ENCODE measurements at places on chromosomes 1 and 21. TPM values are rescaled to one million over a fixed set of nuclear protein-coding genes. Genes with fewer than 3 reads are reported as not detected.

LCE1F gene
- not detected for total RNA-seq

UAP1 gene
- total RNA-seq, result 228 TPM

ASTN1 gene
- not detected for total RNA-seq

KANK4 gene
- not detected for total RNA-seq

LCE2B gene
- not detected for total RNA-seq

KAZN gene
- 0.76 TPM for total RNA-seq

PGBD5 gene
- under 0.01 TPM for total RNA-seq

LENEP gene
- total RNA-seq, result not detected

CYP4A11 gene
- total RNA-seq, result not detected

PEAR1 gene
- 8.1 TPM for total RNA-seq

UTS2 gene
- under 0.01 TPM for total RNA-seq

MCOLN3 gene
- not detected for total RNA-seq

TRAF3IP3 gene
- under 0.01 TPM for total RNA-seq

PRR9 gene
- not detected for total RNA-seq

SPRR3 gene
- not detected for total RNA-seq

FNBP1L gene
- 47.1 TPM for total RNA-seq

HSPA6 gene
- 0.30 TPM for total RNA-seq

ALX3 gene
- total RNA-seq, result not detected

ZNF695 gene
- total RNA-seq, result 1.6 TPM

FAM72B gene
- total RNA-seq, result 4.0 TPM

RBM11 gene
- 0.91 TPM for total RNA-seq

TAS1R1 gene
- total RNA-seq, result not detected

PTAFR gene
- total RNA-seq, result under 0.01 TPM

KRTAP21-2 gene
- total RNA-seq, result not detected

CACNA1S gene
- not detected for total RNA-seq

GREM2 gene
- total RNA-seq, result not detected

RIIAD1 gene
- not detected for total RNA-seq

AMY2B gene
- 0.30 TPM for total RNA-seq

NUDT4B gene
- 20.1 TPM for total RNA-seq

ST6GALNAC3 gene
- total RNA-seq, result 28.0 TPM

FALEC gene
- total RNA-seq, result not detected

ANGPTL1 gene
- 3.8 TPM for total RNA-seq

DCDC2B gene
- not detected for total RNA-seq

RGS16 gene
- total RNA-seq, result under 0.01 TPM

OR2T11 gene
- total RNA-seq, result not detected

TNFRSF14 gene
- total RNA-seq, result 26.1 TPM

AMY1B gene
- not detected for total RNA-seq

UBL4B gene
- total RNA-seq, result not detected

Measured in epithelial cell of umbilical artery (primary cell).